ENCODE measurements at places on chromosomes 6 and 20.

DNA sequence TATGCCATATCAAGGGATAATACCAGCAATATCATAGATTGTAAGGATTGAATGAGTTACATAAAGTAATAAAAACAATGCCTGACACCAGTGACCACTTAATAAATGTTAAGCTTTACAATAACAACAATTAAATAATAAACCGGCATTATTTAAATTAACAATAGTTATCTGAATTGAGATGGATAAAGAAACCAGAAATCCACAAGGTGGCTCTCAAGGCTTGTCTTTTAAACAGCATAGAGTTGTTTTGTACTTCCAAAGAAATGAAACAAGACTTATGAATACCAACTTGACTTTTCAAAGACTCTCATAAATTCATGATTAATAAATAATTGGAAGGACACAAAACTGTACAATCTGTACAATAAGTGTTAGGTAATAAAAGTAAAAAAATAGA, 203.1 kb downstream of the ASCC3 start:
- DNase-seq = no peak

- no peak for DNase-seq
These were observed 35.3 kb downstream of the TMEM181 start for GRCh38 chr6:158595223-158595622.

DNA sequence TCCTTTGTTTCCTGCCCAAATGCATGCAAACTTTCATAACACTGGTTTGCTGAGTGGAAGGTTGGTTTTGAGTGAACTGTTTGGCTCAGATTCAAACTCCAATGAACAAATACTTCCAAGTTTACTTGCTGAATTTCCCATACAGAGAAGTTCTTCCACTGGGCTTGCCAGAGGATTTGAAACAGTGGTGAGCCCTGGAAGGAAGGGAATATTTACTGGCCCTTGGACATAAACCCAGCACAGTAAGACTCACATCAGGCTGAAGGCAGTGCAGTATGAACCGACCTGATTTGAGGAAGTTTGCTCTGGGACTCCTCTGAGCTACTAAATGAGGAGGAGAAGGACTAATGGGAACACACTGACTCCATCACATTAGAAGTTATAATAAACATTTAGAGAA, 3.8 kb downstream of the TRAF3IP2 start:
- no peak for DNase-seq

DNA sequence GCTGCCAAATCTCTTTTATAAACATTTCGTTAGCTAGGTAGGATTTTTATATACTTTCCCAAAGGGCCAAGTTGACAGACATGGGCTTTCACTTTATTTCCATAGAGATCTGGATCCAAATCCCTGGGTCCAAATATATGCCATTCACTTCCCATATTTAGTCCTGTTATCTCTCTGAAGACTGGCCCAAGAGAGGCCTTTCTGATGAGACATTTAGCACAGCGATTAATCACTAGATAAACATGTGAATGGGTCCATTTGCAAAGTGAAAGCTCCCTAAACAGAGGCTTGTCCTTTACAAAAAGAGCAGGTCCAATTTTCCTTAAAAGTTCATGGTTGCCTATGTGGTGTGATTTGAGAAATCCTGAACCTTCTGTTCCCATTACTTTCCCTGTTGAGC, 132.6 kb downstream of the TRMT11 start:
- no peak for DNase-seq

DNA sequence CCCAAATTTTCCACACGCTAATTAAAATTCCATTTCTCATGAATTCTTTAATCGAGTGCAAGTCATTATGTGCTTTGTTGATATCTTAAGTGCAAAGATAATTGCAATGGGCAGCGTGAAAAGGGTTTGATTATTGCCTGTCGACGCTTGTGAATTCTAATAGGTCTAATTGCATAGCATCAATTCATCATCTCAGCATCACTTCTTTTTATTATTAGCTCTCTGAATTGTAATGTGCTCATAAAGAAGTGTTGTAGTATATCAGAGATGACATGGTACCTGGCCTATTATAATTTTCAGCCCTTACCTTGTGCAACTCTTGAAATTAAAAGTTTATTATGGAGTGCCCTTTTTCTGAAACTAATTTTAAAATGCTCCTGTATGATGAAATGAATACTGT, 866.8 kb upstream of the FLRT3 start:
- DNase-seq = no peak

- no peak for DNase-seq
These were observed 200.1 kb upstream of the HEY2 start for GRCh38 chr6:125549202-125549884.

- peak; percentile 88 for DNase-seq
These were observed at the start of gene RAE1 for GRCh38 chr20:57351042-57351783. RAE1 (plus strand) TSS chr20:57351255; CDS start chr20:57354039, 2,784 bp downstream.

GRCh38 chr20:31833130-31833930, 12.1 kb downstream of the FOXS1 start:
- DNase-seq = peak; percentile 46

- DNase-seq = no peak
These were observed 507.5 kb upstream of the SULF2 start for GRCh38 chr20:48292806-48293205.

DNA sequence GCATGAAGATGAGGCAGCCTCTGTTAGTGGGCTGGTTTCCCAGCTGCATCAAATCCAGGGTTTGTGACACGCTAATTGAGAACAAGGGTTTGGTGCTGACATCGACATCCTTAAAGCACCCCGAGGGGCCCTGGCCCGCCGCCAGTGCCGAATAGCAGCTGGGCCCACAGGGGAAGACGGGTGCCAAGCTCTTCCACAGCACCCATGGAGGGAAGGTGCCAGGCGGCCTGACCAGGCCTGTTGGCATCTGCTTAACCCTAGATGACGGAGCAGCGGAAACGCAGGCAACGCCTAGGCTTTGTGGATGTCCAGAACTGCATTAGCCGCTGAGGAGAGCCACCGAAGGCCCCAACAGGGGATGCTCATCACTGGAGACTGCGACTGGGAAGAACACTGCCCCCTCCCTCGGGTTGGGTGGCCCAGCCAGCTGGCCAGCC, 16.0 kb downstream of the UQCC2 start:
- no peak for DNase-seq

DNA sequence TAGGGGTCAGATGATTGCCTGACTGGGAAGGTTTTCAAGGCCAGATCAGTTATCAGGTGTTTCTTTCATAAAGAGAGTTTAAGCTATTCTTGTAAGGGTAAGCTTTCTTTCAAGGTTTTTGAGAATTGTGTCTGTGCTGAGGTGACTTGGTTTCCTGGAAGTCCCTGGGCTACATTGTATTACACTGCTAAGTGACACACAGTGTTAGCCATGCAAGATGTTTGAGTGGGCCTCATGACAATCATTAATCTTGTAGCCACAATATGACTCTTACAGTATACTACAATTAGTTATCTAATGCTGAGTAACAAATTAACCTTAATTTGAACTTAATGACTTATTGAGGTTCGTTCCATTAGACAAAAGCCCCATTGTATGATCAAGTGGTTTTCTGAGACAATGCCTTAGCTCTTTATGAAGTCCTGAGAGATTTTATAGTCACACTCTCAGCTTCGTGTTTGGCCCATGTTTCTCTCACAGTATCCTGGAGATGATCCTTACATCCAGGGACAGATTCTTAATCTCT, 186.7 kb downstream of the RPS12 start:
- DNase-seq = no peak

- DNase-seq = no peak
These were observed 390.5 kb upstream of the CNR1 start for GRCh38 chr6:88556663-88557062.

GRCh38 chr6:126188279-126188909, 151.5 kb upstream of the CENPW start:
- DNase-seq = no peak

DNA sequence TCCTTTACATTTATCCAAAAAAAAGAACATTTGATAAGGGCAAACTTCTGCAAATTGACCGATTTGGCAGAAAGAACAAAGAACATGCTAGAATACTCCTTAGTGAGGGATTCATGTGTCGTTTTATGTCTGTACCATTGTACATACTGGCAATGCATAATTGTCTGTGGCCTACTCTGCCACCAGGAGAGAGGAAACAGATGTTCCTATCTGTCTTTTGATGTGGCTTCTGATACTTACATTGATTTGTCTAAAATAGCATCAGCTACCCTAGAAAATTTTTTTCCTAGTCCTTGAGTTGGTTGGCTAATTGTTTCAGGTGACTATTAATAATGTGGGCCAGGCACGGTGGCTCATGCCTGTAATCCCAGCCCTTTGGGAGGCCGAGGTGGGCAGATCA, 654.1 kb downstream of the KIF16B start:
- no peak for DNase-seq

- DNase-seq = no peak
These were observed 135.5 kb downstream of the ISM1 start for GRCh38 chr20:13356591-13356990.

- DNase-seq = peak; percentile 74
These were observed 3.5 kb downstream of the PIGT start for GRCh38 chr20:45419188-45420091.

GRCh38 chr6:37083243-37084138, 78.0 kb downstream of the FGD2 start:
- DNase-seq = no peak

- no peak for DNase-seq
These were observed 771.7 kb downstream of the EPHA7 start for GRCh38 chr6:92647630-92648029.

DNA sequence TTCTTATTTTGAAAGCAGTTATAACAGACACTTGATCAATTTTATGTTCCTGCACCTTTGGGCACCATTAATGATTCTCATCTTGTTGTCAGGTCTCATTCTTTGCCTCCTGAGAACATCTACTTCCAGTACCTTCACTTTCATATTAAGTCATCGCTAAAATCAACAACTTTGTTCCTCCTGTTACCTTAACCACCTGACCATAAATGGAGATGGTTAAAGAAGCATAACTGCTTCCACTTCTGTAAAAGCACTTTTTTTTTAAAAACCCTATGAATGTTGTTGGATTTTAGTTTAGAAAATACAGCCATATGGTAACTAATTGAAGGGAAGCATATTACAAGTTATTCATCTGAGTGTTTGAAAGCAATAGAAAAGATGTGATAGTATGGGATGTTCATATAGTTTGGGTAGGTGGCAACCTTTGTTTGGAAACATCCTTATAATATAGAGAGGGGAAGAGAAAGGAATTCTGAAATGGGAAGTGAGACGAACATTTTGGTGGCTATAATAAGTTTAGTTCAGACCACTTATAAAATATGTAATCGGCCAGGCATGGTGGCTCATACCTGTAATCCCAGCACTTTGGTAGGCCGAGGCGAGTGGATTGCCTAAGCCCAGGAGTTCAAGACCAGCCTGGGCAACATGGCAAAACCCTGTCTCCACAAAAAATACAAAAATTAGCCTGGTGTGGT, 53.9 kb downstream of the AFG1L start:
- no peak for DNase-seq

DNA sequence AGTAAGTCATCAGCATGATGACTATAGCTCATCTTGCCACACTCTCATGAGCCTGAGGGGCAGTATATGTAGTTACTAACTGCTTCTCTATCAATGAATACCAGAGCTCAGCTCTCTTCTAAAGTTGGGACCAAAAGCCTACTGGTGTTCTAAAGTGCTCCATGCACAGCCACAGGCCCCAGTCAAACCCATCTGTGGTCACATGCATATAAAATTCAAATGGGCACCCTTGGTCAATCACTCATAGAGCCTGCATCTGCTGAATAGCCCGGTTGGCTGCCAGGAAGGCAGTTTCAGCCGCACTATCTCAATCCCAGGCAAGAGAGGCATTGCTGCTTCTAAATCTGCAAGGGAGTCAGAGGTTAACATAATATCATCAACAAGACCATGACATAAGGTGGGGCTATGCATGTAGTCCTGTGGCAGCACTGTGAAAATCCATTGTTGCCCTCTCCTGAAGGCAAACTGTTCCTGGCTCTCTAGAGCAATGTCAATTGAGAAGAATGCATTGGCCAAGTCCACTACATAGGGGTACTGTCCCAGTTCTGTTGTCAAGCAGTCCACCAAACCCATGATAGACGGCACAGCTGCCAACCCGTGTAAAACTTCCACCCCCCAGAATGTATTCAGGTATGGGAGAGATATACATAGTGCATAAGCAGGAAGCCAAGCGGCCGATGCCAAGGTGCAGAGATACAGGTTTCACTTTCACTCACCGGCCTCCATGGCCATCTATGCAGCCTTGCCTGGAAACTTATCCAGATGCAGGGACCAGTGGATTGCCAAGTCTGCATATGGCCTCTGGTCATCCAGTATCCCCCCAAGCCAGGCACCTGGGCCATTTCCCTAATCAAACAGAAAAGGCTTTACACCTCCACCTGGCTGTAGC, 76.2 kb downstream of the ALDH8A1 start:
- no peak for DNase-seq

- DNase-seq = no peak
These were observed 5.5 kb upstream of the HLA-E start for GRCh38 chr6:30483677-30484279.

- no peak for DNase-seq
These were observed 57.7 kb downstream of the ZDHHC14 start for GRCh38 chr6:157438611-157439111.

DNA sequence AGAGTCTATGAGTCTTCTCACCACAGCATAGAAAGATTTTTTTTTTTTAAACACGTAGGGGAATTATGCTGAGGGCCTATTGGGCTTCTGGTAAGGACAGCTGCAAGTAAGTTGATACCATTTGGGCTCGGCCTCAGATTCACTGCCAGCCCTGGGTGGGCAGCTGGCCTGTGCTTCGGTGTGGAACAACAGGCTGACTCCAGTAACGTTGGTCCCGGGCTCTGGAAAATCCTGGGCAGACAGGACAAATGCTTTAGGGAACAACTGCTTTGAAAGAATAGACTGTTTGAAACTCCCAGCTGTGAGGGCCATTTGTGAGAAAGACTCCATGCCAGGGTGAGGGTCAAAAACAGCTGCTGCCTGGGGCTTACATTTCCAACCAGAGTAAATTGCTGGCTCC, 366.5 kb downstream of the QKI start:
- no peak for DNase-seq

DNA sequence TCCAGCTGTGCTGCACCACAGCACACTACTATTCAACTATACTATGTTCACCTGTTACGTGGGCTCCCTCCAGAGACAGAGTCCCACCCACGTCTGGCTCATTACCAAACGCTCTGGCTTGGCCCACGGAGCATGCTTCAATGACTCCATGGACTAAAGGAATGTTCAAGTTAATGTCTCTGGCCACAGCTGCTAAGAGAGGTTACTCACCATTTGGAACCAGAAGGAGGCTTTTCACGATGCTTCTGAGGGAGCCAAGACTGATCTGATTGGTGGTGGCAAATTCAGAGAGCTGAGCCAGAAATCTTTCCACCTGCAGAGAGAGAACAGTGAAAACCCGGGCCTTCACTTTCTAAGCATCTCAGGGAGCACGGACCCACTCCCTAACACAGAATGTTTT, 15.6 kb downstream of the COMMD7 start:
- peak; percentile 77 for DNase-seq

GRCh38 chr6:80610846-80611245, 504.4 kb downstream of the BCKDHB start:
- DNase-seq = no peak

- no peak for DNase-seq
These were observed 13.0 kb upstream of the TSHZ2 start for GRCh38 chr20:52959125-52959524.

DNA sequence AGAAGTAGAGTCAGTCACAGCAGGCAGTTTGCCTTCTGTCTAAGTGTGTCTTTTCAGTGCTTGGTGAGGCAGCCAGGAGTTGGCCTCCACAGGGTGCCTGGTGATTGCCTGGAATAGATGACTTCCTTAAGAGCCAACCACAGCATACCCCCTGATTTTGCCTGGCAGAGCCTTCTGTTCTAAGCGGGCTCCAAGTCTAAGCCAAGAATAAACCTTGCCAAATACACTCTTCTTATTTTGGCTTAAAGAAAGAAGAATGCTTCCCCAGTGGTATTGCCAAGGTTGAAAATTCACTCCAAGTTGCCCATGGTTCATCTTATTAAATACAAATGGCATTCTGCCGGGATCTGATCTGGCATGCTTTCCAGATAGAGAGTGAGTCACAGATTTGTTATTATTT, 1424.8 kb upstream of the EYS start:
- peak; percentile 1 for DNase-seq

All from H54 (cell line).